ENCODE measurements at places on chromosomes 5 and 9.
A peak's percentile ranks its signal among the peaks of the same experiment; 100 is the strongest.

GRCh38 chr5:6772886-6773285 lies 59.7 kb downstream of the TENT4A start:
- no peak overlapping the region for H3K27ac ChIP-seq
- H3K4me3 ChIP-seq, result no peak overlapping the region
- H3K27me3 ChIP-seq, result peaks cover 17% of the 10 kb centered on the region
- no peak for DNase-seq

- no peaks in the 10 kb centered on the region for H3K4me1 ChIP-seq
- H3K27me3 ChIP-seq, result peaks cover 37% of the 10 kb centered on the region
- DNase-seq, result no peak
- H3K36me3 ChIP-seq, result no peaks in the 10 kb centered on the region
- no peak overlapping the region for H3K4me3 ChIP-seq
Measured at GRCh38 chr5:1946122-1946677, 63.5 kb upstream of the IRX4 start.

DNA sequence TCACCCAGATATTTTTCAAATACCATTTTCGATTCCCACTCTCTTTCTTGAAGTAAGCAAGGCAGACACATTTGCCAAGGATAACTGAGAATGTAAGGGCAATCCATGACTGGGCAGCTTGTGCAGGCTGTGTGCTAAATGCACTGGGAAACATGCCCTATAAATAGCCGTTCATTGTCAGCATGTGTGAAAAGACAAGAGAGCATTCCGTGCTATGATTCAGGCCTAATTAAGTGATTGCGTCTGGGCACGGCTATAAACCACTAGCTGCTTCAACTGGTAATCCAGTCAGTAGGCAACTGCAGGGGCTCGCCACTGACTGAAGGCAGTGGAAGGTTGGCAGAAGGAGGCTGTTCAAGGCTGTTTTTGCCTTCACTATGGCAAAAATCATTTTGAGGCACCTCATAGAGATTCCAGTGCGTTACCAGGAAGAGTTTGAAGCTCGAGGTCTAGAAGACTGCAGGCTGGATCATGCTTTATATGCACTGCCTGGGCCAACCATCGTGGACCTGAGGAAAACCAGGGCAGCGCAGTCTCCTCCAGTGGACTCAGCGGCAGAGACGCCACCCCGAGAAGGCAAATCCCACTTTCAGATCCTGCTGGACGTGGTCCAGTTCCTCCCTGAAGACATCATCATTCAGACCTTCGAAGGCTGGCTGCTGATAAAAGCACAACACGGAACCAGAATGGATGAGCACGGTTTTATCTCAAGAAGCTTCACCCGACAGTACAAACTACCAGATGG lies at the start of gene HSPB3:
Gene HSPB3, plus strand, starts transcription at position 287 of the 745 bp plus-strand sequence. Its CDS starts 91 bp downstream, at position 378.
- H3K4me3 ChIP-seq, result no peak within 1 kb of the TSS
- no peaks in the 10 kb centered on the region for H3K36me3 ChIP-seq
- no peak for DNase-seq
- H3K27me3 ChIP-seq, result peaks cover 5% of the 10 kb centered on the region
- no peaks in the 10 kb centered on the region for H3K4me1 ChIP-seq

DNA sequence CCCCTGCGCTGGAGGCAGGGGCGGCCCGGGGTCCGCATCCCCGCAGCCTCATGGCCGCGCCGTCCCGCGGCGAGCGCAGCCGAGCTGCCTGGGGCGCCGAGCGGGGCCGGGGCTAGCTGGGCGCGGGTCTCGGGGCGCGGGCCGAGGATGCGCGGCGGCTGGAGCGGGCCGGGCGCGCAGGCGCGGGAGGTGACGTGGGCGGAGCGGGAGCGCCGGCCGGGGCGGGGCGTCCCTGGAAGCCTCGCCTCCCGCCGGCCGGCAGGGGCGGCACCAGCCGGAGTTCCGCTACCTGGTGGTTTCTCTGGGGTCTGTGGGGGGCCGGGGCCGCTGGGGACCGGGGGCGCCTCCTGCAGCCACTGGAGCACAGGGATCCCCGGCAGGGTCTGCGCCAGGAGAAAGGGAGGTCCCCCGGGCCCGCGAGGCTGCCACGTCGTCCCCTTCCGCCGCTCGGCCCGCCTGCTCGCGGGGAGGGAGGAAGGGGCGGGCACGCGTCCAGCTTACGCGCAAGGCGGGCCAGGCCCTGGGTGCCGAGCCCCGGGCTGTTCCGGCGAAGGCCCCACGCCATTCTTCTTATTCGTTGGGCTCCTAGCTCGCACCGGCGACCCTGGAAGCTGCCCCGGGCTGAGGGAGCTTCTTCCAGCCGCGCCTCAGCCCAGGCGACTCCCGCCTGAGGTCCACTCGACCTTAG lies at the start of gene LPCAT1:
Gene LPCAT1, minus strand, starts transcription at position 168 of the 688 bp plus-strand sequence. Its CDS starts 116 bp downstream, at position 52.
- peaks cover 46% of the 10 kb centered on the region for H3K4me1 ChIP-seq
- peak; percentile 86 for DNase-seq
- H3K36me3 ChIP-seq, result peaks cover 19% of the 10 kb centered on the region
- peak within 1 kb of the TSS; percentile 88 for H3K4me3 ChIP-seq
- H3K27me3 ChIP-seq, result no peaks in the 10 kb centered on the region
- peak within 1 kb of the TSS; percentile 81 for H3K27ac ChIP-seq

GRCh38 chr5:140116716-140117115 lies 2.8 kb downstream of the PURA start:
- H3K4me3 ChIP-seq, result peak overlapping the region; percentile 19
- H3K4me1 ChIP-seq, result peaks cover 57% of the 10 kb centered on the region
- no peak for DNase-seq
- H3K27me3 ChIP-seq, result no peaks in the 10 kb centered on the region

DNA sequence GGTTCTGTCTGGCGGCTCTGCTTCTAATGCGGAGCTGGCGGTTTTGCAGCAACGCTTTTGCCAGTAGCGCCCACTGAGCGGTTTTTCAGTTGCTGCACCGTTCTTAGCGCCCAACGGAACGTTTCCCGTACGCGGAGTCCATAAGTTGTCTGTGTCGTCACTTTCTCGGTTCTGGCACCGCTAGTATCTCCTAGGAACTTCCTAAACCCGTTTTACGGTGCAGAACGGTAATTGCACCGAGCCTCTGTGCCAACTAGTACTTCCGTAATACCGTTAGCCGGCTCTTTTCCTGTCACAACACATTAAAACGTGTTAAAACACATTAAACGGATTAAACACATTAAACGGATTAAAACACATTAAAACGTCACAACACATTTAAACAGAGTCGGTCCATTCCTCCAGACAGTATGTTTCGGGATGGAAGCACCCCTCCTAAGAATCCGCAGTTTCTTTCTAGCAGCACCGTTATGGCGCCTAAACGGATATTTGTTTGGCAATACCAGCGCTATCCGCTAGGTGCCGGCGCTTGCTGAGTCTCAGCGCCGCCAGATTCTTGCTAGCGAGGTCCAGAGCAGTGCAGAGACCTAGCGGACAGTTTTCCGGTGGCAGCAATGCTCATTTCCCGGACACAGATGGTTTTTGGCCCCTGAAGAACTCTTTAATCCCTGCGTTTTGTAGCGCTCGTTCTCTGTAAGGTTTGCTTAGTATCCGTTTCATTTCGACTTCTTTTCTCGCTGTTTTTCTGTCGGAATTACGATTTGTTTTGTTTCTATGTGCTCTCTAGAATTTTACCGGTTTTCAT lies 45.4 kb downstream of the ANXA2R start:
- H3K27me3 ChIP-seq, result peaks cover 2% of the 10 kb centered on the region
- H3K36me3 ChIP-seq, result no peaks in the 10 kb centered on the region
- DNase-seq, result peak; percentile 90
- H3K4me1 ChIP-seq, result peaks cover 39% of the 10 kb centered on the region
- peak overlapping the region; percentile 98 for H3K4me3 ChIP-seq

DNA sequence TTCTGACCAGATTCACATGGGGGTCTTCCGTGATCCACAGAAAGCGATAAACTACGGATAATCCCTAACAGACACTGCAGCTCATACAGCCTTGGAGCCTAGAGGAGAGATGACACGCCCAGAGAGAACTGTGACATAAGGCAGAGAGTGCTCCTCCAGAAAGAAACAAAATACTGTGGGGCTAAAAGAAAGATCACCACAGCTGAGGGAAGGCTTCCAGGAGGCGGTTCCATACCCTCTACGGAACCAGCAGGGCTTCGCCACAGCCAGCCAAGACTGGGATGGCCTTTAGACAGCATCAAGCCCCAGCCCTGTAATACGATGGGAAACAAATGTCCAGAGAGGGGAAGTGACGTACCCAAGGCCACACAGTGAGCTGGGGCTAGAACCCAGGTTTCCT lies 19.3 kb downstream of the GPX3 start:
- no peaks in the 10 kb centered on the region for H3K27me3 ChIP-seq
- peaks cover 13% of the 10 kb centered on the region for H3K4me1 ChIP-seq
- DNase-seq, result no peak
- H3K27ac ChIP-seq, result peak overlapping the region; percentile 52

GRCh38 chr5:1468247-1468612 lies 23.0 kb upstream of the SLC6A3 start:
- no peak overlapping the region for H3K27ac ChIP-seq
- no peak overlapping the region for H3K4me3 ChIP-seq
- H3K27me3 ChIP-seq, result no peaks in the 10 kb centered on the region
- H3K36me3 ChIP-seq, result peaks cover 44% of the 10 kb centered on the region

GRCh38 chr5:78887384-78888118 lies 97.6 kb downstream of the ARSB start:
- no peaks in the 10 kb centered on the region for H3K27me3 ChIP-seq
- H3K4me1 ChIP-seq, result peaks cover 23% of the 10 kb centered on the region
- peak; percentile 12 for DNase-seq
- H3K4me3 ChIP-seq, result no peak overlapping the region
- H3K36me3 ChIP-seq, result peaks cover 9% of the 10 kb centered on the region

- H3K27me3 ChIP-seq, result peaks cover 76% of the 10 kb centered on the region
- no peak for DNase-seq
- no peaks in the 10 kb centered on the region for H3K4me1 ChIP-seq
- no peaks in the 10 kb centered on the region for H3K36me3 ChIP-seq
- no peak overlapping the region for H3K4me3 ChIP-seq
Measured at GRCh38 chr5:73292816-73293459, 119.9 kb downstream of the TMEM174 start.

GRCh38 chr9:81156381-81156780 lies 533.0 kb downstream of the TLE1 start:
- H3K27ac ChIP-seq, result no peak overlapping the region
- no peak for DNase-seq
- H3K36me3 ChIP-seq, result no peaks in the 10 kb centered on the region
- no peaks in the 10 kb centered on the region for H3K27me3 ChIP-seq
- no peaks in the 10 kb centered on the region for H3K4me1 ChIP-seq
- H3K4me3 ChIP-seq, result no peak overlapping the region

GRCh38 chr9:25857147-25857546 lies 178.9 kb upstream of the TUSC1 start:
- H3K27ac ChIP-seq, result no peak overlapping the region
- H3K4me1 ChIP-seq, result no peaks in the 10 kb centered on the region
- H3K27me3 ChIP-seq, result no peaks in the 10 kb centered on the region
- no peak overlapping the region for H3K4me3 ChIP-seq

- peaks cover 40% of the 10 kb centered on the region for H3K36me3 ChIP-seq
- peak overlapping the region; percentile 92 for H3K4me3 ChIP-seq
- DNase-seq, result no peak
- peak overlapping the region; percentile 87 for H3K27ac ChIP-seq
- peaks cover 36% of the 10 kb centered on the region for H3K4me1 ChIP-seq
Measured at GRCh38 chr5:138755084-138755748, 2.0 kb downstream of the CTNNA1 start.

GRCh38 chr9:18058564-18059442 lies 415.1 kb upstream of the ADAMTSL1 start:
- DNase-seq, result no peak
- H3K27ac ChIP-seq, result no peak overlapping the region
- H3K4me1 ChIP-seq, result peaks cover 3% of the 10 kb centered on the region
- peaks cover 2% of the 10 kb centered on the region for H3K27me3 ChIP-seq
- no peaks in the 10 kb centered on the region for H3K36me3 ChIP-seq

DNA sequence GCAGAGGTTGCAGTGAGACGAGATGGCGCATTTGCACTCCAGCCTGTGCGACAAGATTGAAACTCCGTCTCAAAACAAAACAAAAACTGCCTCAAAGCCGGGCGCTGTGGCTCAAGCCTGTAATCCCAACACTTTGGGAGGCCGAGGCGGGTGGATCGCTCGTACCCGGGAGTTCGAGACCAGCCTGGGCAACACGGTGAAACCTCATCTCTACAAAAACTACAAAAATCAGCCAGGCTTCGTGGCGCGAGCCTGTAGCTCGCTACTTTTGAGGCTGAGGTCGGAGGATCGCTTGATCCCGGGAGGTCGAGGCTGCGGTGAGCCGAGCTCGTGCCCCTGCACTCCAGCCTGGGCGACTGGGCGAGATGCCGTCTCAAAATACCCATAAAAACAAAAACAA lies 988 bp downstream of the GFM2 start:
- H3K4me1 ChIP-seq, result peaks cover 64% of the 10 kb centered on the region
- peaks cover 37% of the 10 kb centered on the region for H3K36me3 ChIP-seq
- DNase-seq, result no peak
- peak overlapping the region; percentile 100 for H3K4me3 ChIP-seq
- H3K27me3 ChIP-seq, result no peaks in the 10 kb centered on the region

DNA sequence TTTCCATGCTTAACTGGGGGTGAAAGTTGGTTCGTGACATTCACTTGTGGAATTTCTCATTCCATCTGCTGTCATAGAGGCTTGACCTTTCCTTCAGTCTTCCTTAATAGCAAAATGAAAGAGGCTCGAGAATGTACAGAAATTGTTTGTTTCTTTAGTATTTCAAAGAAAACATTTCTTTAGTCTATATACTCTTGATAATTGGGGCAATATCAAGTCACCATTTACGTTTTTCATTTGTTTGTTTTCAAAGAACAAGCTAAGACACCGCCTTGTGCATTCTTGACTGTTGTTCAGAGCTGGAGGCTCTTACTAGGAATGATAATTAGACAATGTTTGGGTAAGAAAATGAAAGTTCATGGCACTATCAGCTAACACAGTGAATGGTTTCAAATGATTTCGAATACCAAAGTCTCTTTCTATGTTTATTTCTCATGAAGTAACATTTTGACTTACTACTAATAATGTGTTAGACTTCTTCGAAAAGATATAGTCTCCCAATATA lies 835.4 kb downstream of the SEMA5A start:
- no peak overlapping the region for H3K4me3 ChIP-seq
- no peaks in the 10 kb centered on the region for H3K4me1 ChIP-seq
- DNase-seq, result no peak
- no peaks in the 10 kb centered on the region for H3K27me3 ChIP-seq
- H3K27ac ChIP-seq, result no peak overlapping the region
- H3K36me3 ChIP-seq, result no peaks in the 10 kb centered on the region

DNA sequence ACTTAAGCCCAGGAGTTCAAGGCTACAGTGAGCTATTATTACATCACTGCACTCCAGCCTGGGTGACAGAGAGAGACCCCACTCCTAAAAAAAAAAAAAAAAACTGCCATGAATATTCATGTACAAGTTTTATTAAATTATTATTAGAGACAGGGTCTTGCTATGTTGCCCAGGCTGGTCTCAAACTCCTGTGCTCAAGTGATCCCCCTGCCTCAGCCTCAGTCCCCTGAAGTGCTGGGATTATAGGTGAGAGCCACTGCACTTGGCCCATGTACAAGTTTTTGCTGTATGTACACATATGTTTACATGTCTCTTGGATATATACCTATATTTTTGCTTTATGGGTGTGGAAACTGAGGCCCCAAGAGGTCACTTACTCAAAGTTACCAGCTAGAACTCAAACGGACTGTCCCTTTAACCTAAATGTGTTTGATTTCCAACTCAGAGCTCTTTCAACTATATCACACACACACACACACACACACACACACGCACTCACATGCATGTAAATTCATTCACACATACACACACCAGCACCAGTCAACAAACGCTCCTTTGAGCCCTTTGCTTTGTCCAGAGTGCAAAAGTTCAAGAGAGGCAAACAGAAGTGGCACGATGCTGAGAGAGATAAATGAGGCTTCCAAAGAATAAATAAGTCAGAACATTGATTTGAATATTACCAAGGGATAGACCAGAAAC lies 42.3 kb upstream of the STRBP start:
- H3K27ac ChIP-seq, result no peak overlapping the region
- H3K36me3 ChIP-seq, result no peaks in the 10 kb centered on the region
- peaks cover 7% of the 10 kb centered on the region for H3K4me1 ChIP-seq
- H3K27me3 ChIP-seq, result no peaks in the 10 kb centered on the region
